ENCODE measurements at places on chromosomes 2 and 18. TPM values are rescaled to one million over a fixed set of nuclear protein-coding genes. Genes with fewer than 3 reads are reported as not detected.

GRCh38 chr2:231294571-231295362, 96.3 kb downstream of the ARMC9 start:
- no peak for DNase-seq

DNA sequence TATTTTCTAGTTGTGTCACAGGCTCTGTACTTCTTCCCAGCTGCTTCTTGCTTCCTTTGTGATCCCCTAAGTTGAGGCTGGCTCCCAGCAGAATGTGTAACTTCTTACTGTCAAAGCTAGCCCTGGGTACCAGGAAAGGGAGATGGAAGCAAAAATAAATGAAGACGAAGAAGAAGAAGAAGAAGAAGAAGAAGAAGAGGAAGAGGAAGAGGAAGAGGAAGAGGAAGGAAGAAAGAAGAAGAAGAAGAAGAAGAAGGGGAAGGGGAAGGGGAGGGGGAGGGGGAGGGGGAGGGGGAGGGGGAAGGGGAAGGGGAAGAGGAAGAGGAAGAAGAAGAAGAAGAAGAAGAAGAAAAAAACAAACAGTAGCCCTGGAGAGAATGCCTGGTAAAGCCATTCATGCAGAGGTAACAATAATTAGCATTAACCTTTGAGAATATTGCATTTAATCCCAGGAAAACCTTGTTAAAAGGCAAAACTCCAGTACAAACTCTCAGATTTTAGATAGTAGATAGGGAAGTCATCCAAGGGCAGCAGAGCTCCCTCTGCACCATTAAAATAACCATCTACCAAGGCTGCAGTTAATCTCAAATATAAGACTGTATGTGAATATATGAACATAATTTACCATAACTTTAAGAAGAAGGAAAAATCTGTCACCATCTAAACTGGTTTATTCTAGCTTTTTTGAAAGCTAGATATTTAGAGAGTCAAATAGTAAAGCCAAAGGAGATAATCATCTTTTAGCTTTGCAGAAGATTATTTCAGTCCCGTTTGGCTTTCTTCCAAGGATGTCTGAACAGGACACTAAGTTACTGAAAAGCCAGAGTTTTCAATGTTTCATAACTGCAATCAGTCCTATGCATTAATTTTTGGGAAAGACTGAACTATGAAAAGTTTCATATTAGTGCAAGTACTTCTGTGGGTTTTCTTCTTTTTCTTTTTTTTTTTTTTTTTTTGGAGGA, 44.3 kb upstream of the FBXO11 start:
- DNase-seq: no peak

SCN7A gene
- total RNA-seq: 97.1 TPM

- no peak for DNase-seq
Measured at GRCh38 chr2:135615404-135615803, 84.1 kb downstream of the R3HDM1 start.

DNA sequence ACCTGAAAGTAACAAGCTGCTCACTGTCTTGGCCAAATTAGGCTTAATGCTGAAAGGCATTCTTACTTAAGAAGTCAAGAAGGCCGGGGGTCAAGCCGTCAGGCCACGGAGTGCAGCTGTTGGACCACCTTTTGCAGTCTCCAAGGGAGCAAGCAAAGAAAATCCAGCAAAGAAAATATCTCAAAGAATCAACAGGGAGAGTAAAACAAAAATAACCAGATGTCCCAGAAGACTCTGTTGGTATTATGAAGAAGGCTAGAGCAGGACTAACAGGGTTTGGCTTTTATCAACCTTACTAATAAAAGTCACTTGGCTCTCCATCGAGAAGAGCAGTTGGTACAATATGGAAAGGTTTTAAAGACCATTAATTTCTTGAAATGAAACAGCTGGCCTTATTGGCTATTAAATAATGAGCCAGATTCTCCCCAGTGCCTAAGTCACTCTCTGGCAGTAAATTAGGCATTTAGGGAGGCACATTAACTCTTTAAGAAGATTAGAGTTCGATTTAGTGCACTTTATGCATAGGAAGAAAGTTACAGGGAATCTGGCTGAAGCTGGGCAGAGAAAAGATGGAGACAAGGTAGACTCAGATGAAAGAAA, 110.8 kb upstream of the NRP2 start:
- no peak for DNase-seq

GRCh38 chr18:58541789-58542425, 87.0 kb downstream of the ALPK2 start:
- DNase-seq: no peak

- DNase-seq: no peak
Measured at GRCh38 chr2:36982467-36982866, 16.1 kb upstream of the STRN start.

GRCh38 chr2:199929262-199929661, 18.2 kb downstream of the C2orf69 start:
- no peak for DNase-seq

- DNase-seq: no peak
Measured at GRCh38 chr2:227103583-227103982, 60.4 kb downstream of the COL4A4 start.

GRCh38 chr2:61707984-61708852, 145.6 kb downstream of the FAM161A start:
- no peak for DNase-seq

GRCh38 chr18:395456-396250, 104.8 kb downstream of the COLEC12 start:
- DNase-seq: no peak

IRS1 gene
- 10.6 TPM for total RNA-seq

DNA sequence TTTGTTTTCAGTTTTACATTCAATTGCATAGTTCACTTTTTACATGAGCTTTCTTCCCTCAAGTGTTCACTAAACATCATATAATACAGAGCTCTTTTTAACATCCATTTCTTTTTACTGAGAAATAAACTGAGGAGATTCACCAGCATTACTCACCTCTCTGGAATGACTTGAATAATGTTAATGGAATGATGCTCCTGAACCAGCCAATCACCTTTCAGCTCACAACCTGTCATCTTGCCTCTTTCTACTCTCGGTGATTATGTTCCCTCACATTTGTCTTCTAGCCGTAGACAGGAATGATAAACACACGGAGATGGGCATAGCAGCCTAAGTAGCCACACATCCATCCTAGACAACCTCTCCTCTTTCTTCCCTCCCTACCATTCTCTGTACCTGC, 301.7 kb downstream of the PAX3 start:
- DNase-seq: no peak

- DNase-seq: no peak
Measured at GRCh38 chr18:54279477-54280219, 10.3 kb downstream of the POLI start.

GRCh38 chr2:39718483-39718882, 52.8 kb downstream of the TMEM178A start:
- DNase-seq: no peak

DNA sequence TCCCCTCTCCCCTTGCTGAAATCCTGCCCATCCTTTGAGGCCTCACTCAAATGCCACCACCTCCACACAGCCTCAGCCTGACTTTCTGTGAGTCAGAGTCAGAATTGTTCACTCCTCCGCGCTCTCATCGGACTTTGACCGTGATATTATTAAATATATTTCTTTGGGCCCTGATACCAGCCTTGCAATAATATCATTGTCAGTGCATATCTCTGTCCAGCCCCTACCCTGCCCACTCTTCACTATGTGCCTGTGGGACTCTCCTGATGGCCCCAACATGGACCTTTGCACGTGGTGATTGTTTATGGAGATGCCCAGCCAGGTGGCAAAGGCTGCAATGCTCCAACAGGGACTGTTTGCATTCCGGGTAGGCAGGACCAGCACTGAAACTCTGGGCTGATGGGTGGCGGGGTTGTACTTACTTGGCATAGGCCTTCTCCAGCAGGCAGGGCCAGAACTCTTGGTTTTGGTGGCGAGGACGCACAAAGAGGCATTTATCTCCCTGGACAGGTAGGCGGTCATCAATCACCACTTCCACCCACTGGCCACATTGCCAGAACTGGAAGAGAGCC, 37.3 kb downstream of the CAPN13 start:
- DNase-seq: no peak

DNA sequence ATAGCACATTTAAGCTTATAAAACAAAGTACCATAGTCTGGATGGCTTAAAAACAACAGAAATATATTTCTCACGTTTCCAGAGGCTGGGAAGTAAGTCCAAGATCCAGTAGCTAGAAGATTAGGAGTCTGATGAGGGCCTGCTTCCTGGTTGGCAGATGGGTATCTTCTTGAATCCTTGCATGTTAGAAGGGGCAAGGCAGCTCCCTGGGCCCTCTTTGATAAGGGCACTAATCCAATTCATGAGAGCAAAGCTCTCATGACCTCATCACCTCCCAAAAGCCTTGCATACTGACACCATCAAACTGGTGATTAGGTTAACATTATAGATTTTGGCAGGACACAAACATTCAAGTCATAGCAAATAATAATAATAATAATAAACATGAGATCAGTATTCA, 146.4 kb downstream of the CCDC102B start:
- no peak for DNase-seq

ZNF385B gene
- total RNA-seq: 62.3 TPM

GRCh38 chr2:217494557-217494956, 508.2 kb downstream of the TNS1 start:
- no peak for DNase-seq

GRCh38 chr2:163554864-163555263, 180.9 kb downstream of the FIGN start:
- no peak for DNase-seq

- DNase-seq: no peak
Measured at GRCh38 chr2:145184741-145185651, 665.1 kb upstream of the ZEB2 start.

DNA sequence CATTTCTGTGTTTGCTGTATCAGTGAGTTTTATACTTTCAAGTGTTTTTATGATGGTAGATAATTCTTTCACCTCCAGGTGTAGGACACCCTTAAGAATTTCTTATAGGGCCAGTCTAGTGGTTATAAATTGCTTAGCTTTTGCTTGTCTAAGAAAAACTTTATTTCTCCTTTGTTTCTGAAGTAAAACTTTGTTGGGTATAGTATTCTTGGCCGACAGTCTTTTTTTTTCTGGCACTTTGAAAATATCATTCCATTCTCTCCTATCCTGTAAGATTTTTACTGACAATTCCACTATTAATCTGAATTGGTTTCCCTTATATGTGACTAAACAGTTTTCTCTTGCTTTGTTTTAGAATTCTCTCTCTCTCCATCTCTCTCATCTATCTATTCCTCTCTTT, 118.7 kb upstream of the LRRTM4 start:
- no peak for DNase-seq

- no peak for DNase-seq
Measured at GRCh38 chr18:63454497-63454896, 22.3 kb upstream of the SERPINB5 start.

CFAP53 gene
- not detected for total RNA-seq

- DNase-seq: no peak
Measured at GRCh38 chr18:49980896-49981295, 167.6 kb upstream of the ACAA2 start.

- no peak for DNase-seq
Measured at GRCh38 chr18:46754188-46754587, 2.7 kb downstream of the ST8SIA5 start.

ANO7 gene
- total RNA-seq: 2.1 TPM

GRCh38 chr2:234958746-234959395, 7.1 kb downstream of the SH3BP4 start:
- no peak for DNase-seq

TBR1 gene
- total RNA-seq: not detected

SLC19A3 gene
- total RNA-seq: 31.8 TPM

DNA sequence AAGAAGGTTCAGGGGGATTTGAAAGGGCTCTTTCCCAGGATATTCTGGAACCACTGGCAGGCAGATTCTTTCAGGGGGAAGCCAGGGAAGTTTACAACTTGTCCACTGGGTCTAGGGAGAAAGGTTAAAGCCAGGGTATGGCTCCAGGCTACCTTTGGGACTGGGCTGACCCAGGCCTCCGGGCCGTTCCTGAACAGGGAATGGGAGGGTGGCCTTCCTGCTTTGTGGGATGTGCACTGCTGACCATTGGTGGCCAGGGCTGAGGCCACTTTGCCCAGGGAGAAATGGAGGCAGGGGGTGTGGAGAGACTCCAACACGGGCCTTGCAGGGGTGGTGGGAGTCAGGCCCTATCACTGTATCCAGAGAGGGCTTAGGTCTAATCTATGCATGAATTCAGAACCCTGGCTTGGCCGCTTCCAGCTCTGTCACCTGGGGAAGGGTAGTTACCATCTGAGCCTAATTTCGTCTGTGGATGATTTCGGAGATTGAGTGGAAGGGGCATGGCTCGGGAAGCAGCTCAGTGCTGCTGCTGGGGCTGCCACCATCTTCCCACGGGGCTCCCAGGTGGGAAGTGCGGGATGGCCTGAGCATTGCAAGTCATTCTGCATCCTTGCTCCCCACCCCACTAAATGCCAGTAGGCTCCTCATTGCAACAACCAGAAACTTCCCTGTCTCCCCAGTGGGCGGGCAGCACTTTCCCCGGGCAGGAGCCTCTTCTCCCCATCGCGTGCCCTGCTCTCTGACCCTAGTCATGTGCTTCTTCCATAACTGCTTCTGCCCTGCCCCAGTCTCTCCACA, 57.1 kb upstream of the OTOF start:
- peak; percentile 48 for DNase-seq

DNA sequence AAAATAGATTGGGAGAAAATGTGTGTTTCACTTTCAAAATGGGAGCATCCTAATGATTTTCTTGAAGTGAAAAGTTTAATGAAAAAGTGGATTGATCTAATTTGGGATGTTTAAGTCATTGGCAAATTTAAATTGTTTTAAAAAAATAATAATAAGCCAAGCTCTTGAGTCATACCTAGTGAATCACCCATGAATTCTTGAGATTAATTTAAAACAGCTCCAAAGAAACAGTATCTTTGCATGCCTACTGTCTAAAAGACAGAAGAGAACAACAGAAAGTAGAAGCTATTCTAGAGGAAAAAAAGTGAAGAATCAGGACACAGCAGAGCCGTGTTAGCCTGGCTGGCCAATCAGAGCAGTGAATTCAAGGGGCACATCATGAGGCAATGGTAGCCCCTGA, 7.7 kb downstream of the ACVR1C start:
- no peak for DNase-seq

DNA sequence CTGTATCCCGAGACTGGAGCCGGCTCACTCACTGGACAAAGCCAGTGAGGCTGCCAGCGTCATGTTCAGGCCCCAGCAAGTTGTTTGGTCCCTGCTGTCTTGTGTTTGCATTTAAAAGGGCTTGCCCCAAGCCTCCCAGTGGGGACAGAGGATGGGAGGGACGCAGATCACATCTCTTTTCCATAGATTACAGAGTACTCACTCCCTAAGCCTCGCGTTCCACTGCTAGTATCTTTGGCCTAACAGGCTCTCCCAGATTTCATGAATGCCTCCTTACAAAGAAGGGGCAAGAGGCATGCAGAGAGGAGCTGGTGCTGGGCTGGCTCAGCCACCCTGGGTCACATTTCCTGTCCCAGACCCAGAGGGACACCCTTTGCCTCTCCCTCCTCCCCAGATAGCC, 59.1 kb downstream of the CMPK2 start:
- no peak for DNase-seq

DNA sequence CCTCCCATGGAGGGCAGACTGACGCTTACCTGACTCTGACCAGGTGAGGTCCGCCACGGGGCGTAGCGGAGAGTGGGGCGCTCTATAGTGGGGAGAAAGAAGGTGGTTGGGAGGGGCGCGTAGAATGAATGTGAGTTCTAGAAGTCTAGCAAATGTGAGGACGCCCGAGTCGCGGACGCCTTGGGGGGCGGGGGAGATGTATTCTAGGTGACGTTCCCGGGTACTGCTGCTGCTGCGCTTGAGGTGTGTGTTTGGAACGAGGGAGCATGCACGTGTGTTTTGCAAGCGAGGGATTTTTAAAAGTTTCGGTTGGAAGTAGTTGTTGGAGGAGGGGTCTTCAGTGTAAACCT, 758 bp downstream of the RIF1 start:
- DNase-seq: no peak

FBXO48 gene
- total RNA-seq: 1.8 TPM

- no peak for DNase-seq
Measured at GRCh38 chr2:179805001-179805400, 56.4 kb downstream of the ZNF385B start.

- no peak for DNase-seq
Measured at GRCh38 chr2:67645280-67646138, 248.4 kb downstream of the ETAA1 start.
